Lower leg skin (tissue), 4 donors: ENCODE measurements at places on chromosomes 7 and 10. TPM values are rescaled to one million over a fixed set of nuclear protein-coding genes. Genes with fewer than 3 reads are reported as not detected.

GRCh38 chr10:59027975-59028655, 148.3 kb upstream of the PHYHIPL start:
- no peak for DNase-seq

DNA sequence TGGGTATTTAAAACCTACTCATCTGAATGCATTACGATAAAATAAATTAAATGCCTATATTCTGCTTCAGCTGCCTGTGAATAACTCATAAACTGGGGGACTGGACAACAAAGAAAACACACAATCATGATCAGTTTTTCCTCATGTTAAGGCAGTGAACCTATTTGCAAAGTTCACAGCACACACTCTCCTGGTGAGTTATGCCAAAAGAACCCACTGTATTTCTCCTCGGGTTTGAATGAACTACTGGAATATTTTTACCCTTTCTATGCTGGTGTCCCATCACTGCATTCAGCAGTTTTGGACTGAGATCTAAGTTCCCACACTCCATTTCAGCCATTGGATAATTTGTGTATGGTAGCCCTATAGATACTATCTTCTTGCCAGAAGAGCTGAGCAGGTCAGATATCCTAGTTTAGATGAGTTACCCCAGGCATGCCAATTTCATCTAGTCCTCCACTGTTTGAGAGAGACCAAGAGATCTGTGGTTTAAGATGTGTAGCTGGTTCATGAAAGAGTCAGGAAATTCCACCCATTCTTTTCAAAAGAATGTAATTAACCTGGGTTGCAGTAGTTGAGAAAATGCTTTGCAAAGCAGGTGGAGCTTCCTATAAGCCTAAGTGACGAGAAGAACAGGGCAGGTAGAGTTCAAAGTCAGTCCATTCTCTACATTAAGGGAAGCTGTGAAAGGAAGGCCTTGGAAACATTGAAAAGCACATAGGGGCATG, 101.7 kb downstream of the PLXDC2 start:
- DNase-seq: no peak

DNA sequence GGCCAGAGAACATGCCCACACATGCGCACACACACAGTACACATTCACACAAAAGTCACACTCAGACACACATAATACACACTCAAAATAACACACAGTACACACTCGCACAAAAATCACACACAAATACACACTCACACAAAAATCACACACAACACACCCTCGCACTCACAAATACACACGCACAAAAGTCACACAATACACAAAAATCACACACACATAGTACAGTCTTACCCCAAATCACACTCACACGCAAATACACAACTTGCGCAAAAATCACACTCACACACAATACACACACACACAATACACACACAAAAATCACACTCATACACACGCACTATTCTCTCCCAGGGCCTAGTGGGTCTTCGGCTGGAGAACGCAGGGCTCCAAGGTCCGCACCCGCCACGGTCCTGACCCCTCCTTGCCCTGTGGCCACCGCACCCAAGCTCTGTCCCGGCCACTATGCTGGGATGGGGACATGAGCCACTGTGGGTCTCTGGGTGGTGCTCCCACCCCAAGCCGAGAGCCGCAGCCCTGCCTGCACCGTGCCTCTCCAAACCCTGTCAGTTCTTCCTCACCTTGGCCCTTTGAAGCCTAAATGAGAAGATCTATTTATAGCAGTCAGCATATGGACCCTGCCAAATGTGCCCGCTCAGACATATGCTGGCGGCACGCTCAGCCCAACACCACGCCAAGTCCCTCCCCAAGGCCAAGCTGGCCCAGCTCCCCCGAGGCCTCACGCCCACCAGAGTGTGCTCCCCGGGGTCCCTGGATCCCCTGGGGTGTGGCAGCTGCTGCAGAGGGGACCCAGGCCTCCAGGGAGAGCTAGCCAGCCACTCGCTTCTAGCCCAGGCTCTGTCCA, 55.9 kb downstream of the ELFN1 start:
- no peak for DNase-seq

DNA sequence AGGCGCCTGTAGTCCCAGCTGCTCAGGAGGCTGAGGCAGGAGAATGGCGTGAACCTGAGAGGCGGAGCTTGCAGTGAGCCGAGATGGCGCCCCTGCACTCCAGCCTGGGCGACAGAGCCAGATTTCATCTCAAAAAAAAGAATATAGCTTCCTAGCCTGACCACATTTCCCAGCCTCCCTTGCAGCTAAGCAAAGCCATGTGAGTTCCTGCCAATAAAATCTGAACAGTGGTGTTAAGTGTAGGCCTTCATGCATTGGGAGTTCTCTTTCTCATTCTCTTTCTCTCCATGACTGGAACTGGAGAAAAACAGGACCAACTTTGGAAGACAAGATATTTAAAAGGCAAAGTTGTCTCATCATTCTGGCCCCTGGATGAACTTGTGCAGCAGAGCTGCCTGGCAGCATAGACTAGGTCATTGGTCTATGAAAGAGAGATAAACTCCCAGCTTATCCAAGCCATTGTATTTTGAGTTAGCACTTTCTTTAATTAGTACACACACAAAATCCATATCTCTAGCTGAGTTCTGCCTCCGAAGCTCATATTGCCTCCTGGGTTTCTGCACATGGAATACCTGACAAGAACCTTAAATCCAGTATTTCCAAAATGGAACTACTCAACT, 60.8 kb downstream of the TSPAN12 start:
- no peak for DNase-seq

- DNase-seq: no peak
Measured at GRCh38 chr10:2054728-2055127, 317.4 kb upstream of the ADARB2 start.

DNA sequence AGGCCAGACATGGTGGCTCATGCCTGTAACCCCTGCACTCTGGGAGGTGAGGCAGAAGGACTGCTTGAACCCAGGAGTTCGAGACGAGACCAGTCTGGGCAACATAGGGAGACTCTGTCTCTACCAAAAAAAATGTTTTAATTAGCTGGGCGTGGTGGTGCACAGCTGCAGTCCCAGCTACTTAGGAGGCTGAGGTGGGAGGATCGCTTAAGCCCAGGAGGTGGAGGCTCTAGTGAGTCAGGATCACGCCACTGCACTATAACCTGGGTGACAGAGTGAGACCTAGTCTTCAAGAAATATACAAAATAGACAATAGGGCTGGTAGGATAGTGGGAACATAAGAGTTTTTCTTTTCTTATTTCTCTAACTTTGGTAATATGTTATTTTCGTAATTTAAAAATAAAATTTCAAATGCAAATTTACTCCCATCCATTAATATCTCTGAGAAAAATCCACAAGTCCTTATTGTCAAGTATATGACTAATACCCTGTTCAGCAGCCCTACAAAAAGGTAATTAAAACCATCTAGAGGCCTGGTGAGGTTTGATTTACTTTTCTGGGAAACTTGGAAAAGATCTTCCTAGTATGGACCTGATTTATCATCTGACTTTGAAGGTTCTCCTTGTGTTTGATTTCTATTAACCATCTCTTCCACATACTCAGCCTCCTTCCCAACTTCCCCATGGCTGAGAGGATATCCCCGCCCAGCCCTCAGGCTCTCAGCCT, 50.0 kb downstream of the CREB3L2 start:
- DNase-seq: no peak

- no peak for DNase-seq
Measured at GRCh38 chr7:50423860-50424259, 26.3 kb downstream of the FIGNL1 start.

DNA sequence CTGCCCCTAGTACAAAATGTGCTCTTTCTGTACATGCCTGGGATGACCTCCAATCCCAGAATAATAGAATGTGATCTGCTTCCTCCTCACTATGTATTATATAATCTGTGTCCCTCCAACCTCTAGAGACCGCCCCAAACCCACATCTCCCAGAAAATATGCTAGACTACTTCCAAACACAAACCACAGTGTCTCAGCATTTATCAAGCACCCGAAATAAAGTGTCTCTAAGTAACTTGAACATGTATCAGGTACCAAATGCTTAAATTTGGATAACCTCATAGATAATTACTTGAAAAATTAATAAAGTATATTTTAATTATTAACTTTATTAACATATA, 16.1 kb downstream of the LYZL1 start:
- no peak for DNase-seq

GRCh38 chr10:50968386-50969091, 83.1 kb upstream of the A1CF start:
- DNase-seq: no peak

- DNase-seq: no peak
Measured at GRCh38 chr10:96716390-96716789, 3.9 kb downstream of the PIK3AP1 start.

DNA sequence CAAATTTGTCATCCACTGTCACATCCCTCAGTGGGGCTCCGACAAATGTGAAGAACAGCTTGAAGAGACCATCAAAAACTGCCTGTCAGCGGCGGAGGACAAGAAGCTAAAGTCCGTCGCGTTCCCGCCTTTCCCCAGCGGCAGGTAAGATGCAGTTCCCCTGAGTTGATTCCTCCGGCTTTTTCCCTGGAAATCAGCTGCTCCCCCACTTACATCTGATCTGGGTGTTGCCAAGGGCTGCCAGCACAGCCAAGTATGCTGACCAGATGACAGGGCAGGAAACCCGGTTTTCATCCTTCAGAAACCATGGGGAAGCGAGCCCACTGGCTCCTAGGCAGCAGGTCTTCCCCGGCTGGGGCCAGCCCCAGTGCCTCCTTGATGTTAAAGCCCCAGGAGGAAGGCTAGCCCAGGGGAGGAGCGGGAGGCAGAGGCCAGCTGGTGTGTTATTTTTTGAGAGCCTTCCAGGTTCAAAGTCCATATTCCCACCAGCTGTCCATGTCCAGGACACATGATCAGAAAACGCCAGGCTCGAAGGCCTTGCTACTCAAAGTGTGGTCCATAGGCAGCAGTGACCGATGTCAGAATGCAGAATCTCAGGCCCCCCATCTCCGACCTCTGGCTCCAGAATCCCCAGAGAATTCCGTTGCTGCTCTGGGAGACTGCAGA, 23.4 kb downstream of the AIFM2 start:
- no peak for DNase-seq

GRCh38 chr7:133095119-133095671, 13.3 kb upstream of the CHCHD3 start:
- DNase-seq: no peak

GRCh38 chr7:47670729-47671128, 88.8 kb upstream of the TNS3 start:
- no peak for DNase-seq

DNA sequence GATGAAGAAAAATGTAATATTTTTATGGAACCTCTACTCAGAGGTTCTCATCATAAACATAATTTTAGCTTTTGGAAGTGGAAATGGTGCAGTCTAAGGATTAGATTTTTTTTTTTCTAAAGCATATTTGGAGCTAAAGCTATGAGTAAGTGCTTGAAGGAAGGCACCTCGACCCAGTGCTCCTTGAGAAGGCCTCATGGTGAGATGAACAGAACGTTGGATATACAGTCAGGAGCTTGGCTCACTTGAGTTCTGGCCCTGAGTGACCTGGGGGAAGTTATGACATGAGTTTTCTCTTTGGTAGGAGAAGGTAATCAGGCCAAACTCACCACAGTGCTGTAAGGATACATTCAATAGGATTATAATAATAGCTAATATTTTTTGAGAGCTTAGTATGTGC, 163.3 kb downstream of the JCAD start:
- no peak for DNase-seq

DNA sequence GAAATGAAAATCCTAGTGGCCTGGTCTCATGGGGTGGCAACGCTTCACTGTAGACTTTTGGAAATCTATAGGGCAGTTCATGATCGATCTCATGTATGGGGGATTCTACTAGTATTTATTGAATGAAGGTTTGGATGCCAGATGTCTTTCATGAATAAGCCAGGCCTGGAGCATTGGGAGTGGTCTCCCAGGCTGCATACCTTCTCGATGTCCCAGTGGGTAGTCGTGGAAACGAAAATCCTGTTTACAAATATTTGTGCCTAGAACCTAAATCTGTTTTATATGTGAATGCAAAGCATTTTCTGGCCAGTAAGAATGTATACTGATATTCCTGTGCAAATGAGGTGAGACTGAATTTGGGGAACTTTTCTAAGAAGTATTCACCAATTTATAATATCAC, 105.0 kb upstream of the C1QL3 start:
- DNase-seq: no peak

- DNase-seq: no peak
Measured at GRCh38 chr7:14071045-14071444, 81.6 kb upstream of the ETV1 start.

GRCh38 chr7:92635538-92635937, 45.3 kb upstream of the FAM133B start:
- DNase-seq: no peak

DNA sequence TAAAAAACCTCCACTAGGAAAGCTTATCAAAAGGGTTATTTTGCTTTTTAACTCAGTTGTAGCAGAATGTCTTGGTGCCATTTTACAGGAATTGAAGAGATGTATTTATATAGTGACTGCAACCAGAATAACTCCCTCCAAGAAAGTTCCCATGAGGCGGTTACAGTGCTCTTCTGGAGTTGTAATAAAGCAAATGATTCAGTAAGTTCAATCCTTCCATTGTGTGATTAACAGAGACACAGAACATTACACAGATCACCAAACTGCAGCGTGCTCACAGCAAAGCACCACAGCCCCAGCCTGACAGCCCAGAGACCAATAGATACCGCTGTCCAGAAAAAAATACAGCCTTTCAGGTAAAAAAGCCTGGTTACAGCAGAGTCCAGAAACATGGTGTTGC, 21.9 kb upstream of the CABCOCO1 start:
- DNase-seq: no peak

DNA sequence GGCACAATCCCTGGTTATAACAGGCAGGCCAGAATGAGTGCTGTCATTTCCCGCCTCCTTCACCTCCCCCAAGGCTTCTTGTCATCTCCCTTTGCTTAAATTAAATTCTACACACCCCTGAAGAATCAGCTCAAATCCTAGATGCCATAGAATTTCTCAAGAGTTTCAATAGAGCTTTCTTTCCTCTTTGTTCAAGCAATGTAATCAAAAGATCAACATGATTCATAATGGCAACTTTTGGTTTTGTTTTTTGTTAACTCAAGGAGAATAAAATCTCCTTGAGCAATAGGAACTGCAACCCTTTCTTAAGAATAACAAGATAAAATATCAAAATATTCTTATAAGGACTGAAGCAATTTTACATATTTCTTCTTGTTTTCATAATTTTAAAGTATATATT, 180.8 kb upstream of the CDK1 start:
- DNase-seq: no peak

- DNase-seq: no peak
Measured at GRCh38 chr10:80068270-80068669, 10.2 kb upstream of the TMEM254 start.

GRCh38 chr10:9786101-9786500, 1231.6 kb upstream of the CELF2 start:
- no peak for DNase-seq

- no peak for DNase-seq
Measured at GRCh38 chr7:95454438-95455045, 19.7 kb upstream of the PON2 start.

- DNase-seq: no peak
Measured at GRCh38 chr7:136655414-136655813, 213.0 kb upstream of the CHRM2 start.

SERPINE1 gene
- total RNA-seq: 9.4 TPM

CALHM3 gene
- total RNA-seq: not detected

METTL27 gene
- total RNA-seq: 7.4 TPM

NPS gene
- not detected for total RNA-seq

NKX1-2 gene
- 0.78 TPM for total RNA-seq

NAPEPLD gene
- total RNA-seq: 5.6 TPM

CYP2C18 gene
- total RNA-seq: 6.8 TPM

ACSL5 gene
- total RNA-seq: 7.0 TPM
